Activated CD8-positive, alpha-beta memory T cell treated with anti-CD3 and anti-CD28 coated beads, Interleukin-2, amount 50 U/mL, for 4 hours (primary cell): ENCODE measurements at places on chromosomes 12 and 14.

DNA sequence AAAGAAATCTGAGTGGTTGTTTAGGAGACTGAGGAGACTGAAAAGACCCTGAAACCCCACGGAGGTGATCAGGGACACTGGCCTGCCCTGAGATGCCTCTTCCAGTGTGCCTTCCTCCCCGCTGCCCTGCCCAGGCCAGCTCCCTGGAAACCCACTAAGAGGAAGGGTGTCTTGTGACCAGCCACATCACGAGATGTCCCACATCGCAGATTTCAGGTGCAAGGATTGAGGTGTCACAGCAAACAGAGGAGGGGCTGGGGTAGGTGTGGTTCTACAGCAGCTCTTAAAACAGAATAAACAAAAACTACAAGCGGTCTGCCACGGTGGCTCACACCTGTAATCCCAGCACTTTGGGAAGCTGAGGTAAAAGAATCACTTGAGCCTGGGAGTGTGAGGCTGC is 184.3 kb upstream of the C14orf180 start:
- no peak for DNase-seq

- DNase-seq: no peak
These were observed 32.2 kb upstream of the DICER1 start for GRCh38 chr14:95189367-95190132.

GRCh38 chr14:104051092-104051813 is 34.2 kb upstream of the ASPG start:
- no peak for DNase-seq

GRCh38 chr12:52682381-52682660 is 2.1 kb upstream of the KRT1 start:
- DNase-seq: no peak

GRCh38 chr12:96026331-96026730 is 9.1 kb downstream of the LTA4H start:
- no peak for DNase-seq

DNA sequence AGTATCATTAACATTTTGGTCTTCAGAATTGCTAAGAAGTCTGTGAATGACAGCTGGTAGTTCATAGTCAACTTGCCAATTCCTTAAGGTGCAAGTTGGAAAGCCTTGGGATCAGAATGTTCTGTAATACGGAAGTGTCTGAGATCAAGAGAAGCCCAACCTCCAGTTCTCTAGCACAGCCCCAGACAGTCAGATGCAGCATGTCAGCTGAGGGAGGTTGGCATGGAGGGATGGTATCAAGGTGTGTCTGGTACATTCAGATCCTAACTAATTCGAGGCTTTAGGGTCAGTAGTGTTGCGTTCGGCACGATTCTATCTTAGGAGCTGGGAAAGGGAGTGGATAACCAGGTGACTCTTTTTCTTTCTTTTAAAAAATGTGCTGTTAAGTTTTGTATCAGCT is 38.3 kb downstream of the FNTB start:
- DNase-seq: no peak

DNA sequence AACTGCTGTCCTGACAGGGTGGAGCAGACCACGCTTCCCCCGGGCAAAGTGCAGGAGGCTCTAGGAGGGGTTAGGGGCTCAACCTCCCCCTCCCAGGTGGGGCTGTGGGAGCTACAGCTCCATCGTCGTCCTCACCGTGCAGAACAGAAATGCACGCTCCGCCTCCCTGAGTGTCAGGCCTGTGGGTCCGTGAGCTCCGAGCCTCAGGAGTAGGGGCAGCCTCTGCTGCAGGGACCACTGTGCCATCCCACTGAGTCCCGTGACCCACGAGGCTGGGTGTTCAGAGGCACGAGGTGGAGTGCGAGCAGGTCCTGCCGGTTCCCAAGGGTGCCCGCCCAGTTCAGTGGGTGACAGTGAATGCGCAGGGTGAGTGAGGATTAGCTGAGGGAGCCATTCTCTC is 48.6 kb downstream of the CACNA1C start:
- DNase-seq: no peak

GRCh38 chr14:102922490-102923200 is at the start of gene AMN:
TSS of gene AMN (plus strand) at chr14:102922663. CDS start at chr14:102922689, 26 bp downstream.
- no peak for DNase-seq

GRCh38 chr14:23639891-23640523 is 3.8 kb downstream of the DHRS2 start:
- no peak for DNase-seq

DNA sequence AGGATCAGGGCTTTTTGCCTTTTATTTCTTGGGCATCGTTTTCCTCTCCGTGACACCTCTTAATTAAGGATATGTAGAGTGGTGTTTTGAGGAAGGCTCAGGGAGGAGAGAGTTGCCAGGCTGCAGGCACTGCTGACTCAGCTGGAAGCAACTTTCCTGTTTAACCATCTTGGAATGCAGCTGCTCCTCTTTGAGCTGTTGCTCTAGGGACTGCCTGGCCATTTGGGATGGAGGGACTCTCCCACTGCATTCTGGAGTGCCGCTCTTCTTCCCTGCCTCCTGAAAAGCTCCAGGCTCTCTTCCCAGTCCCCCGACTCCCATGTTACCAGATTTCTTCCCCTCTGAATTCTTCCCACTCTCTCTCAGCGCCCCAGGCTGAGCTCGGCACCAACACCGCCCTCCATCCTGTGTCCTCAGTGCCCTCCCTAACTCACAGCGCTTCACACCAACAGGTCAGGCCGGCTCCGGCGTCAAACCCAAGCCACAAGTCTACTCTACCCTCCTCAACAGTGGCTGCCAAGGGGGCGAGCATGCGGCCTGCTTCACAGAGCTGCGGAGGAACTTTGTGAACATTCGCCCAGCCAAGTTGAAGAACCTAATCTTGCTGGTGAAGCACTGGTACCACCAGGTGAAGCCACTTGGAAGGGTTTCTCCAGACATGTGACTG is 5.9 kb downstream of the OAS3 start:
- no peak for DNase-seq

DNA sequence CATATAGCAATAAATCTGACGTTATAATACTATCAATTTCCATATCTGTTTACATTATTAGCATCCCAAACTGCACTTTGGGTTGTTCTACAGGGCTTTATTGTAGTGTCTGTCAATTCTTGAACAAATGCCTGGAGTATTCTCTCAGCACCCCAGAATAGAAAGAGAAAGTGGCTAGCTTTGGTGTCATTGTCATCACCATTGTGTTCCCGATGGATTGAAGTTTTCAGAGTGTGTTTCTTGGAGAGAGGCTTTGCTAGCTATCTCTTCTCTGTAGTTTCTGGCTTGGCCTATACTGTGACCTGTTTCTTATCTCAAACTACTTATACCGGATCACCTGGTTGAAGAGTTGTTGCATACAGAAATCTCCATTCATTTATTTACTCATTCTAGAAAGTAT is 6.4 kb downstream of the TMEM106C start:
- no peak for DNase-seq

DNA sequence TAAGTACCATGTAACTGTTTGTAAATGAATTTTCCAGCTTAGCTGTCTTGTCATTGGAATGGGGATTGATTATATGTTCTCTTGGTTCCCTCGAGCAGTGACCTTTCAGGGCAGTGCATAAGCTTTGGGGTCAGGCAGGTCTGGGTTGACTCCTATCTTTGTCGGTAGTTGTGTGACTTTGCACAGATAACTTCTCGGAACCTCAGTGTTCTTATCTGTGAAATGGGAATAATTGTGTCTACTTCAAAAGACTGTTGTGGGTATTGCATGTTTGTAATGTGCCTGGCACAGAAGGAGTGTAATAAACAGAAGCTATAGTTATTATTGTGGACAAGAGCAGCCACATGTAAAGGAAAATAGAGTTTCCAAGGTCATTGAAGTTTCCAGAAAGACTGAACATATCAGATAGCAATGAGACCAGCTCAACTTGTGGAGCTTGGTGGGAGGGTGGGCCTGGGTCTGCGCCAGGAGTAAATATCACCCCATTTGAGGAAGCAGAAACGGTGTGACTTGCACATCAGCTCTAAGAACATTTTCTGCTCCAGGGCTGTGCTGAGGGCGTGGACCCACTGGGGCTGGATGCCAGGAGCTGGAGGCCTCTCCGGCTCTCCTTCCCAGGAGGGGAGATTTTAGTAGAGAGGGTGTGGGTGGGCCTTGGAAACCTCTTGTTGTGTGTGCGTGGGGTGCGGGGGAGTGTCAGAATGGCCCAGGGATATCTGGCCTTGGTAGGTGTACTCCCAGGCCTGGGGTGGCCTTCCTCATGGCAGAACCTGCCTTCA is 19.7 kb downstream of the FOS start:
- DNase-seq: no peak

- no peak for DNase-seq
These were observed 81.3 kb downstream of the SCN8A start for GRCh38 chr12:51672334-51672733.

DNA sequence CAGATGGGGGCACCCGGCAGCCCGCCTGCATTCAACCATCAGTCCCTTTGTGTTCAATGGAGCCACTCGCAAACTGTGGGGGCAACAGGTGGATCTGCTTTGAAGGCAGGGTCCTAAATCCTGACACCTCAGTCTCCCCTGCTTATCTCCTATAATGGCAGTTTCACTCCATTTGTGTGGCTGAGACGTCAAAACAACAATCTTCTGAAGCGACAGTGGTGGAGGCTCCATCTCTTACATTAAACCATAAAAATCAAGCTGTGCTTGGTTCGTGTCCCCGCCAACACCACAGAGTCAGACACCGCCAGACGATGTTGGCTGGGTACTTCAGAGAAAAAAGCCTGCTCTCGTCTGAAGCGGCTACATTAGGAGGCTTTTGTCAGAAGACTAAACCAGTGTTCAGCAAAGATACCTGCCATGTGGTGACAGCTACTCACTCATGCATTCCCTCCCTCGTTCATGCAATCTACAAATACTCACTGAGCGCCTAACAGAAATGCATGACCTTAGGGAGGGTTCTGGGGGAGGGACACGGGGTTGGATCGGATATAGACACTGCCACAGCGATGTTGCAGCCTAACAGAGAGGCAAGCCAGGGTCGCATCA is 253.9 kb downstream of the FOXN3 start:
- DNase-seq: no peak

- DNase-seq: no peak
These were observed 505.0 kb upstream of the FLRT2 start for GRCh38 chr14:85024931-85025330.

DNA sequence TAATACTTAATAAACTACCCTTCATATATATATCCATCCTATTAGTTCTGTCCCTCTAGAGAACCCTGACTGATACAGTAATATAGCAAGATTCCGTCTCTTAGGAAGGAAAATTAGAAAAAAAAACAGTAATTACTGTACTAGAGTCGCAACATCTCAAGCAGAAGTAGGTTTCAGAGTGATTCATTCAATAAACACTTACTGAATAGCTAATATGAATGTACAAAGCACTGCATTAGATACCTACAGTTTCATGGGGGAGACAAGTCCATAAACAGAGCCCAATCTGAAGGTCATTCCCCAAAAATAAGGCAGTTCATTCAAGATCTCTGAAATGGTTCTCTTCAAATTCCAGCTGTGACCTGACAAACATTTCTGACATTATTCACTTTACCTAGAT is 9.9 kb downstream of the CERS5 start:
- no peak for DNase-seq

- no peak for DNase-seq
These were observed 20.2 kb downstream of the TMEM106C start for GRCh38 chr12:47983541-47984115.

- no peak for DNase-seq
These were observed 713 bp downstream of the FRMD6 start for GRCh38 chr14:51652168-51653078.

GRCh38 chr14:21257394-21257909 is 11.8 kb downstream of the HNRNPC start:
- DNase-seq: no peak

DNA sequence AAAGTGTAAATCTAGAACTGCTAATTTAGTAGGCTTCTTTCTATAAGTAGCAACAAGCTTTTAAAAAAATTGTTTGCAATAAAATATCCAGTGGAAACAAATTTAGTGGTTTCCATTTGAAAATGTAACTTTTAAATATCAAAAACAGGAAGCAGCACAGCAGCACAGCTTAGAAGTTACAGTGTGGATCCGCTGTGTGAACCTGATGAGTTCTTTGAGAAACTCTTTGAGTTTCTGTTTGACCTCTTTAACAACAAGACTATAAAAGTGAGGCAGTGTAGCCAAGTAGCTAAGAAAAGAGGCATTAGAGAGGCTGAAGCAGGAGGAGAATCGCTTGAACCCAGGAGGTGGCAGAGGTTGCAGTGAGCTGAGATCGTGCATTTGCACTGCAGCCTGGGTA is 178.3 kb downstream of the NAV3 start:
- DNase-seq: no peak

DNA sequence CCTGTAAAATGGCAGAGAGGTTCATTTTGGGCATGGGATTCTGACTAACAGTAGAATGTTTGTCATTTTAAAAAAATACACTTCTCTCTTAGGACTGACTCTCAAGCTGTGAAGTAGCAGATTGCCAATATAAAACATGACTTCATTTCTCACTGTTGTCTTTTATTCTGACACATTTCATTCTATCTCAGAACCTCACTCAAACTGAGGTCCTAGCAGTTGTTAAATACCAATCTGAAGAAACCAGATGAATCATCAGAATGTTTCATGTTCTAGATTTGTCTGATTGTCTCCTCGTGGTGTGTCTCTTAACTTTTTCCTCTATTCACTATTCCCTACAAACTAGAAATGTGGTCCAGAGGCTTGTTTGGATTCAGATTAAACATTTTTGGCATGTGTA is 276.5 kb upstream of the NPAS3 start:
- no peak for DNase-seq

- DNase-seq: no peak
These were observed 6.7 kb downstream of the PSEN1 start for GRCh38 chr14:73143003-73143402.

- peak; percentile 86 for DNase-seq
These were observed 50.5 kb downstream of the GTF2A1 start for GRCh38 chr14:81170104-81170828.

GRCh38 chr12:86712425-86712843 is 456.2 kb upstream of the MGAT4C start:
- DNase-seq: no peak

- no peak for DNase-seq
These were observed 90.8 kb downstream of the BCL11B start for GRCh38 chr14:99181241-99181640.

DNA sequence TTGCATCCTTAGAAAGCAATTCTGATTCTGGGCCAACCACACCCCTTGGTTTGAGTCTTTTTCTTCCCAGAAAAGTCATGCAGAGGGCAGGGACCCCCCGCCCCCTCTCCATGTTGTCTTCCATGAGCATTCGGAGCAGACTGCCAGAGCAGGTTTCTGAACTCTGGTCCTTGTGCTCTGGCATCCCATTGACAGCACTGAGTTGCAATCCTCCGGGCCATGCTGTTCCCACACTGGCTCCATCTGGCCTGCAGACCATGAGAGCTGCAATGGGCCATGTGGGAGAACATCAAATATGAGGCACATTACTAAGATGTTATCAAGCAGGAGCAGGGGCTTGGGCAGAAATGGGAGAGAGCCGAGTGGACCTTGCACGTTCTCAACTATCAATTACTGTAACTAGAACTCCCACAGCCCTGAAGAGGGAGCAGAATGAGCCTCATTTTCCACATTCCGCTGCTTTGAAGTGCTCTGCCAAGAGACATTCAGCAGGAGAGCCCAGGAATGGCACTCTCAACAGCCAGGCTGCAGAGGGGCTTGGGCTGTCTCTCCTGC is 157.4 kb downstream of the STXBP6 start:
- no peak for DNase-seq
